ENCODE measurements at places on chromosomes 12 and 14. TPM values are rescaled to one million over a fixed set of nuclear protein-coding genes. Genes with fewer than 3 reads are reported as not detected.

Gene TMEM253
- 0.54 TPM for polyA plus RNA-seq

DNA sequence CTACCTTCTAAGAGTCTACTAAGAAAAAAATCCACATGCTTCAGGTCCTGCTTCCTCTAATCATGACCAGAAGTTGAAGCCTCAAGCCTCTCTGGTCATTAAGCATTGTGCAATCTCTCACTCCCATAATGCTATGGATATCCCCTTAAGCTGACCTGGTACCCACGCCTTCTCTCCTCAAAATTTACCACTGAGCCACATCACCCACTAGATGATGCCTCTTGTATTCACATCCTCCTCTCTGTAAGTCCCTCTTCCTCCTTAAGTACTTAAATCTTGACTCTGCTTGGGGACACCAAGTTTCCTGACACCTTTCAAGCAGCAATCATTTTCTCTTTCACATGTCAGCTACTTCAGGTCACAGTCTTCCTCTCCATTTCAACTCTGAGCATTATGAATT is 9.8 kb downstream of the GALNT4 start:
- no peak for DNase-seq

- no peak for DNase-seq
Observed at GRCh38 chr12:74984631-74985030, 225.0 kb downstream of the KCNC2 start.

DNA sequence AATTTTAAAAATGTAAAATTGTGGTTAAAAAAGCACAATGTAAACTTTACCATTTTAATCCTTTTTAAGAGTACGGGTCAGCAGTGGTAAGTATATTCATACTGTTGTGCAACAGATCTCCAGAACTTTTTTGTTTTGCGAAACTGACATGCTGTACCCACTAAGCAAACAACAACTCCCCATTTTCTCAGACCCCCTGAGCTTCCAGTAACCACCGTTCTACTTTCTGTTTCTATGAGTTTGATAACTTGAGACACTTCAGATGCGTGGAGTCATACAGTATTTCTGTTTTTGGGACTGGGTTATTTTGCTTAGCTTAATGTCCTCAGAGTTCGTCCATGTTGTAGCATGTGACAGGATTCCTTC is 38.0 kb downstream of the CHST11 start:
- no peak for DNase-seq

DNA sequence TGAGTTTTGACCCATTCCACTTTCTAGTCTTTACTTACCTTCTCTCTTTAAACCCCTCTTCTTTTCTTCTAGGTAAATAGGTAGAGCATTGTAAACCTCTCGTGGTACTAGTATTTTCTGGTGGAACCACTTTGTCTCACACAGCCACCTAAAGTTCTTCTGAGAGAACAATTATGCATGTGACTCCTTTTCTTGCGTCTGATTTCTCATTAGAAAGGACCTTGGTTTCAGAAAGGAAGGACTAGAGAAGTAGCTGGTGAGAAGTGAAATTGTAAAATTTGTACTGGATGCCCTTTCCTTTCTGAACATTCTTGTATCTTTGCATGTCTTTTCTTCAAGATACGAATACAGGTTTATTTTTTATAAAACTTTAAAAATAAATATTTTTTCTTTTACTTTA is 99.0 kb downstream of the NUBPL start:
- DNase-seq: no peak

DNA sequence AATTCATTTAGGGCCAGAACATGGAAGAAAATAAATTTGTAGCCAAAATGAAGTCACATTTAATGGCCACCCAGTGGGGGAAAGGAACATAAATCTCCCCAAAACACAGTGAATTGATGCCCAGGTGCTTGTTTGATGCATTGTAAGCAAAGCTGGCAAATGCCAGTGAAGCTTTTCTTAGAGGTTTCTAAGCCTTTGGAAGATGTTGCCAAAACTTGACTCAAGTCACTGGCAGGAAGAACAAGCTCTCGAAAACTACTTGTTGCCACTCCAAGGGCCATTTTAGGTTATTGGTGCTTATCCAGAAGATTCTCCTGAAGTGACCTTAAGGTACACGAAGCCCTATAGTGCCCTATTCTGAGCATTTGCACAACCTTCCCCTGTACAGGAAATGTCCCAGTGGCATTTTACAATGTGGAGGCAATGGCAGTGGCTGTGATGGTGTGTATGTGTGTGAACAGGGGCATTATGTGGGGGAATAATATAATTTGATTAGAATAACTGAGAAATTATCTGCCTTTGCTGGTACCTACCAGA is 89.5 kb upstream of the NOVA1 start:
- no peak for DNase-seq

Gene PLA2G1B
- polyA plus RNA-seq: not detected

DNA sequence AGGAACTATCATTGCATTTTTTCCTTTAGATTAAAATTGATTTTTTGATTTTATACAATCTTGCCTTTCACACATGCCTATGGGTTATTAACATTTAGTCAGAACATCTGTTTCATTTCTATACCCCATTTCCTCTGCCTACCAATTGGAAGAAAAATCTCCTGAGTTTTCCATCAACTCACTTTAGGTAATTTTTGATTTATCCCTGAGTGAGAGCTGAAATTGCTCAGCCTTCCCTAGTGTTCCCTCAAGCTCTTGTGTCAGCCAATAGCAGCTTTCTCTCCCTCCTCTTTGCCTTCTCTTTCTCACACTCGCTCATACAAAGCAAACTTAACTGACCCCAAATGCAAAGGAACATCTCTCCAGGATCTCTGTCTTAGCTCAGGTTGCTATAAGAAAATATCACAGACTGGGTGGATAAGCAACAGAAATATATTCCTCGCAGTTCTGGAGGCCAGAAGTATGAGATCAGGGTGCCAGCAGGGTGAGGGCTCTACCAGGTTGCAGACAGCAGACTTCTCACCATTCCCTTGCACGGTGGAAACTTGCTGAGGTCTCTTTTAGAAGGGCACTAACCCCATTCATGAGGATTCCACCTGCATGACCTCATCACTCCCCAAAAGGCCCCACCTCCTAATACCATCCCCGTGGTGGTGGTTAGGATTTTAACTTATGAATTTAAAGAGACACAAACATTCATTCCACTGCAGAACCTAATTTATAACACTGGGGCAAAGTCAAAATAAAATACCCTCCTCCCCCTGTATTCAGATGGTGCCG is 224.2 kb upstream of the SFSWAP start:
- DNase-seq: no peak

Gene NKX2-1
- polyA plus RNA-seq: not detected

- DNase-seq: peak; percentile 88
Observed at GRCh38 chr12:10722905-10723746, at the start of gene YBX3. Gene YBX3 (minus strand): TSS chr12:10723323. CDS start chr12:10723111, 212 bp downstream.

- DNase-seq: no peak
Observed at GRCh38 chr12:4819654-4820053, 90.1 kb upstream of the KCNA1 start.

GRCh38 chr12:53733051-53733806 is 6.0 kb upstream of the CALCOCO1 start:
- no peak for DNase-seq

DNA sequence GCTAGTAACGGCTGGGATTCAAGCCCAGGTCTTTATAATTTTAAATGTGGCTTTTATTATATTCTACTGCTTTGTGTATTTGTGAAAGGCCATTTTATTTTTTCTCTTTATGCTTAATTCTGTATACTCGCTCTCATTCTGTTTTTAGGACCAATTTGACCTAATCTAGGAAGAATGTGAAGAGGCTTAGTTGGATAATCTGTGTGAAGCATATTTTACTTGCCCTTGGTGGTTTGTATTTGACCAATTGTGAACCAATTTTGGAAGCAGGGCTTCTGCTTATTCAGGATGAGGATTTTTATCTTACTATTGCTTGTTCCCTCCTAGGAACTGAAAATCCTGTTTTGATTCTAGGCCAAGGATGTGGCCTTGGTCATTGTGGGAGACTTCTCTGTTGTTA is 113.1 kb downstream of the TTC6 start:
- no peak for DNase-seq

Gene CPSF2
- polyA plus RNA-seq: 57.3 TPM

DNA sequence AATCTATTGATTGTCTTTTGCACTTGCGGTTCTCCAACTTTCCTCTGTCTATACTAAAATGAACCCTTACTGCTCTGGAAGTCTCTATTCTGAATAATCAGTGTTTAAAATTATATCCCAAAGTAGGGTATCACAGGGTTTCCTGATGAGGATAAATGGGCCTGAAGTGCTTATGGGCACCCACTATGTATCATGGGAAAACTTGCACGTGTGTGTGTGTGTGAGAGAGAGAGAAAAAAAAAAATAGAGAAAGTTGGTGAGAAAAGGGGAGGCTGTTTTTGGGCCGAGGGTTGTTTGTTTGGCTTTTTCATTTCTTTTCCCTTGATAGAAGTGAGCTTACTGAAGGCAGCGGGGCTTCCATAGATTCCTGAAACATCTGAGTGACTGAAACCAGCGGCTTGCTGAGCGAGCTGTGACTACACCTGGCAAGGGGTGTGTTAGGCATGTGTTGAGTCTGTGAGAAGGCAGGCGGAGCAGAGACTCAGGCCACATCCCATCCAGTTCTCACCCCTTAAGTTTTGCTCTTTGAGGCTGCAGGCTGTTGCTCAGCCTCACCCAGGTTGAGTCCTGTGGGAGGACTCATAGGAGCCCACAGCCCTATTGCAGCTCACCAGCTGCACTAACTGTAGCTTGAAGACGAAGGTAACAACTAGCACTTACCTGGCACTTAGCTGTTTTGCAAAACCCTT is 17.2 kb downstream of the PPFIBP1 start:
- no peak for DNase-seq

- peak; percentile 82 for DNase-seq
Observed at GRCh38 chr12:89179983-89180382, 172.3 kb downstream of the DUSP6 start.

- no peak for DNase-seq
Observed at GRCh38 chr14:33114331-33114730, 175.7 kb downstream of the NPAS3 start.

Gene SRRM4
- not detected for polyA plus RNA-seq

- no peak for DNase-seq
Observed at GRCh38 chr12:22044391-22044790, 1.6 kb upstream of the CMAS start.

- DNase-seq: peak; percentile 46
Observed at GRCh38 chr12:75658901-75659823, 147.8 kb upstream of the KRR1 start.

Gene KRT8
- polyA plus RNA-seq: 3,633 TPM

- no peak for DNase-seq
Observed at GRCh38 chr14:73397810-73398209, 60.5 kb downstream of the NUMB start.

DNA sequence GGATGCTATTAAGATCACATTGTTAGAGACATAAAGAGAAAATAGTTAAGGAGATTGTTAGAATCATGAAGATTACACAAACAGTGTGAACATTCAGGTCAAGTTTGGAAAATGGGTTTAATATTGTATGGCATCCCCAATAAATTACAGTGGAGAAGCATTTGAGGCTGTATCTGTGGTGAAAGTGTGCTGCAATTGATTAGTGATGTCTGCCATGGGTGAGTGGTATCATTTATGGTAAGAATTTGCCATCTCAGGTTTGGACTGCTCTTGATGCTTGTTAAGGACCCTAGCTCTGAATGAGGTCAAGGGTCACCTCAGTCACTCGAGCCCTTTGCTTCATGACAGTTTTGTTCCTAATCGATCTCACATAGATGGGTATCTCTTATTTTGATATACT is 265.7 kb upstream of the SRRM4 start:
- DNase-seq: no peak

Gene PMCH
- not detected for polyA plus RNA-seq

Gene IL25
- polyA plus RNA-seq: not detected

- no peak for DNase-seq
Observed at GRCh38 chr14:89502966-89503365, 85.9 kb upstream of the FOXN3 start.

- no peak for DNase-seq
Observed at GRCh38 chr14:53571641-53572328, 384.8 kb downstream of the BMP4 start.

Gene CCDC198
- polyA plus RNA-seq: 7.1 TPM

DNA sequence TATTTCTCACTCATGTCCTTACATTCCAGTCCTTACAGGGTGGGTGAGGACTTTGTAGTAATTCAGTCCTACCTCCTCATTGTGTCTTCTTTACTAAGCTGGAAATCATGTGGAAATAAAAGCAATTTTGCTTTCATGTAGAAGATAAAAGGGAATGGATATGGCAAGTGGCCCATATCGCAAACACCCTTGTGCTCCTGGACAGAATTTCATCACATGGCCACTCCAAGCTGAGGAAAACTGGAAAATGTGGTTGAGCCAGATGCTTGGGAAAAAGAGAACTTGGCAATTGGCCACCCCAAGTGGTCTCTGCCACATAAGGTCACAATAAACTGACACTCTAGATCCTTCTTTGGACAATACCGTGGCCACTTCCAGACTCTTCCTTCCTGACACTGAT is 64.2 kb upstream of the IFNG-AS1 start:
- DNase-seq: no peak

Gene CD27
- polyA plus RNA-seq: not detected

DNA sequence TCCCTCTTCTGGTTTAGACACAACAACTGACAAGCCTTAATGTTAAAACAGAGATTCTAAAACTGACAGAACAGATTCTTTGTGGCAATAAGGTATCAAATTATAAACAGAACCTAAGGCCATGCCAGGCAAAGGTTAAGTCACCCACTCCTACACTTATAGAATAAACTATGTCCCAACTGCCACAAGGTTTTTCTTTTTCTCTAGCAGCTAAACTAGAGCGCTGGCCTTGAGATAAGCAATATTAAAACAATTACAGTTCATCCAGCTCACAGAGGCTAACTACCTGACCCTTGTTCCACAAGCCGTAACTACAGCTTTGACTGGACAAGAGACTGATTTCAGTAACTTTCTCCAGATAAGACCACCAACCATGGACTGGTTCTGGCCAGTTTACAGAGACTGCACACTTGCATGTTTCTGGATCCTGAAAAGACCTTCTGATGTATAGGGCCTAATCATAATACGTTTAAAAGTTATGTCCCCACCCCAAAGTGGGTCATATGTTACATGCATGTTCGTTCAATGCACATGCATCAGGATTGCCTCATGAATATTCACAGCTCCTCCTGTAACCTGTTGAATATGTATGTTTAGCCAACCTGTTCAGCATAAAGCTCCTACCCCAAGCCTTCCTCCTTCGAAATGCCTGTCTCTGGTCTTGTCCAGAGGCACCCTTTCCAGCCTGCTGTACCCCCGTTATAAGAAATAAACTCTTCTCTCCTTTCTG is 61.9 kb upstream of the VASH1 start:
- no peak for DNase-seq

GRCh38 chr12:111093428-111094142 is 173.2 kb upstream of the MYL2 start:
- DNase-seq: no peak

- no peak for DNase-seq
Observed at GRCh38 chr14:94857950-94858349, 88.0 kb upstream of the GSC start.

- DNase-seq: no peak
Observed at GRCh38 chr14:34501004-34501580, 38.4 kb downstream of the EAPP start.

Gene SLCO1C1
- not detected for polyA plus RNA-seq
